ENCODE measurements at places on chromosomes 2 and 18.

DNA sequence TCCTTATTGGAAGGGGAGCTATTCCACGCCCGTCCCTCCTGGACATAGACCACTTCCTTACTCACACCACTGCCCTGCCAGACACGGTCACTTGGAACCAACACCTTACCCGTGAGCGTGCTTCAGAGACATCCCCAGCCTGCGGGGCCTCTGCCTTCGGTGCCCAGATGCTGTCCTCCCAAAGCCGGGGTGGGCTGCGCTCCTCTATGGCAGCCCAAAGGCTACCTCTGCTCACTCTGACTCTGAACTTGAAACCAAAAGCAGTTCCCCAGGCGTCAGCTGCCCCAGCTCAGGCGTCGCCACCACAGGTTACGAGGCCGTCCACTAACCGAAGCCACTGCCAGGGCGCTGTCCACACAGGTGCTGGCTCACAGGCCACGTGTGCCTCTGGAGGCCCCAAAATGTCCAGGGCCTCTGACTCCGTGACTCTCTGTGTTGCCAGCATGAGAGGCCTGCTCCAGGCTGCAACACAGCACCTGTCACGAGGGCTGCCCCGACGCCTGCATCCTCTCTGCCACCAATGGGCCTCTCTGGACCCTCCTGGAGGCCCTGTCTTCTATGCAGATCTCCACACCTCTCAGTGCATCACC, 23.8 kb downstream of the HDAC4 start:
- DNase-seq: no peak

DNA sequence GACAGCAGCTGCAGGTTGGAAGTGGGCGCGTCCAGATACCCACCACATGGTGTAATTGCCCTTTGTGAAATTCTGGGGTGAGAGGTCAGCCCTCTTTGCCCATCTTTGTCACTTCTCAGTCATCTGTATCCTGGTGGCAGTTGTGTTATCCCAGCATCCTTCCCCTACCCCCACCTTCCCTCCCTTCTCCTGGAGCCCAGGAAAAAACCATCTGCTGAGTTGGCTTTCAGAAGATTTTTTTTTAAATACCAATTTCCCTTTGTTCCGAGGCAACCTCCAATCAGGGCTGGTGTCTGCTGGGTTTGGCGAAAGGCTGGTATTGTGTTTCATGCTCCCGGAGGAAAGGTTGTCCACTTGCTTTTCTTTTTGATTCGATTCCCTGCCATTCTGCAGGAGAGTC, 35.2 kb downstream of the SETBP1 start:
- DNase-seq: no peak

DNA sequence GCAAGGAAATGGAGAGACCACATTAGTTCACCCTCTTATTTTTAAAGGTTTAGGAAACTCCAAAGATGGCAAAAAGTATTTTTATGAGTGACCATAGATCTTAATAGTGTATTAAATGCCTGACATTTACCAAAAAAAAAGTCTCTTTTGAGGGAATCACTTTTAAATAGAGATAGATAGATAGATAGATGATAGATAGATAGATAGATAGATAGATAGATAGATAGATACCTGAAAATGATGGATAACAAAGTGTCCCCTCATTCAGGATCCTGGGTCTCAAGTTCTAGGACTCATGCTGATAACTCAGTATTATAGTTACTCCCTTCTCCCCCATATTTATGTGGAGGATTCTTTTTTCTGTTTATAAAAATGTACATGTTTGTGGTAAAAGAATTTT, 52.8 kb downstream of the FARP2 start:
- no peak for DNase-seq

DNA sequence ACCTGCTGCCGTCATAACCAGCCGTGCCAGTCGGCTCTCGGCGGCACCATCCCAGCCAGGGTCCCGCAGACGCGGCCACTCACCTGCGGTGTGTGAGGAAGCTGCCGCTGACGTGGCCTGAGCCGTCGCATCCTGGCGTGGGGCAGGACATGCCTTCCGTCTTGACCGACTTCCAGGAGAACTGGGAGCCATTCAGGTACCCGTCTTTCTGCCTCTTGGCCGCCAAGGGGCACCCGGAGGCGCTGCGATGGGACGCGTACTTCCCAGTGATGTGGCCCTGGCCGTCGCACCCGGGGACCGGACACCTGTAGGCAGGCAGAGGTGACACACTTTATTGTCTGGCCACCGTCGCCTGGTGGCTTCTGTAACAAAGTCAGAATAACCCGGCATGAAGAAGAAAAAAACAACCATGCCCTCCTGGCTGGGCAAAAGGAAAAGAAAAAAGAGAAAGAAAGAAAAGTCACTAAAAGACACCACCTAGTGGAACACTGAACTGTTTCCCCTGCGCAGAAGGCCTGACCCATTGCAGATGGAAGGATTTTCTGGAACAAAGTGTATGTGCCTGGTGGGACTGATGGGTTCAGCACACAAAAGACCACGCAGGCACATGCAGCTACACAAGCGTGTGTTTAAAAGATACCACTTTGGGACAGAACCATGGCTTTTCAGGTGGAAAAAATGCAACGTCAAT, 94.9 kb upstream of the PXDN start:
- no peak for DNase-seq

- no peak for DNase-seq
These were observed 55.1 kb upstream of the LDAH start for GRCh38 chr2:20877960-20878359.

DNA sequence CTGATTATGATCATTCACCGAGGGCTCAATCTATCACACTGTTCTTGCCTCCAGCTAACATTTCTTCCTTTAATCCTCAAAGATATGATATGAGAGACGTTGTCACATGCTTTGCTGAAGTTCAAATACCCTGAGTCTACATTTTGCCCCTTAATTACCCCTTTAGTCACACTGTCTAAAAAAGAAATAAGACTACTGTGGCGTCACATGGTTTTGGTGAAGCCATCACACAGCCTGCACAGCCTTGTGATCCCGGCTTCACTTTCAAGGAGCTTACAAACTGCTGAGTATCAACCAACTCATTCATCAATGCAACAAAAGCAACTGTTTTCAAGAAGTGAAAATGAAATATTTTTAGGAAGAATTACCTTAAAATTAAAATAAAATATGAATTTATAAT, 31.9 kb upstream of the SOCS6 start:
- DNase-seq: no peak

GRCh38 chr18:70457223-70457622, 168.4 kb downstream of the SOCS6 start:
- no peak for DNase-seq

GRCh38 chr2:16654833-16655444, 10.7 kb downstream of the CYRIA start:
- no peak for DNase-seq
